ENCODE measurements at places on chromosomes 13 and 19.

GRCh38 chr13:31314961-31315360, 115.2 kb downstream of the B3GLCT start:
- DNase-seq: no peak

DNA sequence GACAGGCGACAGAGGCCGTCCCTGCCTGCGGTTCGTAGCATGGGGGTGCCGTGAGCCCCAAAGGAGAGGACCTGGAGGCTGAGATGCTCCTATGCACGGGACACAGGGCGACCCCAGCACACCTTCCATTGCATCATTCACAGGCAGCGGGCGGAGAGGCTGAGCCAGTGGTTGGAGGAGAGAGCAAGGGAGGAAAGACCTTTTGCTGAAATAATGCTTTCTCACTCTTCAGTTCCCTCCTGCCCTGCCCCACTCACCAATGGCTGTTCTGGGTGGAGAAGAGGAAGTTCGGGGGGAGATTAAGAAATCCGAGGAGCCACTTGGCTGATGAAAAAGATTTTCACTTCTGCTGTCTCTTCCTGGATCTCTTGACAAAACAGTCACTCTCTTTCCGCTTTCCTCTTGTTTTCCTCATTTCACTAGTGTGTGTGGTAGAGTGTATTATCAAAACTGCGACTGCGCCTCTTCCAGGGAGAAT, at the start of gene NLRP12:
Gene NLRP12, minus strand, starts transcription at position 181 of the 478 bp plus-strand sequence. Its CDS starts 140 bp downstream, at position 41.
- DNase-seq: no peak

GRCh38 chr19:51305479-51305878, 6.0 kb upstream of the IGLON5 start:
- no peak for DNase-seq

- no peak for DNase-seq
These were observed 821 bp downstream of the ZNF616 start for GRCh38 chr19:52138983-52139251.

DNA sequence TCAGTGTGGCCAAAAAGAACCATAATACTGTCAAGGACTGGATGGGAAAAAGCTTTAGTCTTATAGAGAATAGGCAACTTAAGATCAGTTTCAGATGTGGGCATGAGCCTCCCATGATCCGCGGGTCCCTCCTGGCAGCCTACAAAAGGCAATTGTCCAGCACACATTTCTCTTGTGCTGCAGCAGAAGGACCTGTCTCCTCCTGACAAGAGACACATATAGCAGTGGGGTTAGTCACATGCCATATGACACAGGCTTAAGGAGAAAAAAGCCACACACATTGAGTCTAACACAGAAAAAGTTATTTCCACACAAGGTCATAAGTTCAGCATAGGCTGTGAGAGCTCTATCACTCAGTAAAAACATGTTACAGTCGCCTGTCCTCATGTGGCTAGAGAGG, 1378.7 kb upstream of the PRR20A start:
- no peak for DNase-seq

DNA sequence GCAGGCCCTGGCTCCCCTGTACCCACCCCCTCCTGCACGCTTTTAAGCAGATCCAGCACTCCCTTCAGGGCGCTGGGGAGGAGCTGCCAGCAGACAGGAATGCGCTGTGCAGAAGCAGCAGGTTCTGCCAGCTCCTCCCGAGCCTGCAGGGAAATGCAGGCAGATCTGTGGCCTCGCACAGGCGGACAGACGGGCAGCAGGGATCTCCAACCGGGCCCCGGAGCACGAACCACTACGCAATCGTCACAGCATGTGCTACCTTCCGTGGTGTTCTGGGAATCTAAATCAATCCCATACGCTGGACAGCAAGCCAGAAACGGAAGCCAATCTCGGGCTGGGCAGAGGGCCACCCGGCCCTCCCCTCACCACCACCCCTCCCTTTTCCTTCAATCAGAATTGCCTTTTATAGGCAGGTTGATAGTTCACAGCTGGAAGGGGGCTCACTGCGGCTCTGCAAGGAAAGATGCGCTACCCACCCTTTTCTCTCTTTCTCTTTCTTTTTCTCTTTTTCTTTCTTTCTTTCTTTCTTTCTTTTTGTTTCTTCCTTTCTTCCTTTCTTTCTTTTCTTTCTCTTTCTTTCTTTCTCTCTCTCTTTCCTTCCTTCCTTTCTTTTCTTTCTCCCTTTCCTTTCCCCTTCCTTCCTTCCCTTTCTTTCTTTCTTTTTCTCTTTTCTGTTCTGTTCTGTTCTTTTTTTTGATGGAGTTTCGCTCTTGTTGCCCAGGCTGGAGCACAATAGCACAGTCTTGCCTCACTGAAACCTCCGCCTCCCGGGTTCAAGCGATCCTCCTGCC, 99.9 kb downstream of the GNG7 start:
- no peak for DNase-seq

GRCh38 chr19:35051796-35052195, 10.3 kb downstream of the HPN start:
- no peak for DNase-seq

- no peak for DNase-seq
These were observed 16.5 kb downstream of the LRRC4B start for GRCh38 chr19:50551715-50552187.

- DNase-seq: no peak
These were observed 249.8 kb downstream of the DCLK1 start for GRCh38 chr13:35881360-35881759.

GRCh38 chr13:110245416-110245899, 61.5 kb downstream of the COL4A1 start:
- no peak for DNase-seq

GRCh38 chr13:106493533-106494220, 41.8 kb downstream of the EFNB2 start:
- DNase-seq: no peak

- no peak for DNase-seq
These were observed 72.9 kb upstream of the NPAS1 start for GRCh38 chr19:46946611-46947238.

DNA sequence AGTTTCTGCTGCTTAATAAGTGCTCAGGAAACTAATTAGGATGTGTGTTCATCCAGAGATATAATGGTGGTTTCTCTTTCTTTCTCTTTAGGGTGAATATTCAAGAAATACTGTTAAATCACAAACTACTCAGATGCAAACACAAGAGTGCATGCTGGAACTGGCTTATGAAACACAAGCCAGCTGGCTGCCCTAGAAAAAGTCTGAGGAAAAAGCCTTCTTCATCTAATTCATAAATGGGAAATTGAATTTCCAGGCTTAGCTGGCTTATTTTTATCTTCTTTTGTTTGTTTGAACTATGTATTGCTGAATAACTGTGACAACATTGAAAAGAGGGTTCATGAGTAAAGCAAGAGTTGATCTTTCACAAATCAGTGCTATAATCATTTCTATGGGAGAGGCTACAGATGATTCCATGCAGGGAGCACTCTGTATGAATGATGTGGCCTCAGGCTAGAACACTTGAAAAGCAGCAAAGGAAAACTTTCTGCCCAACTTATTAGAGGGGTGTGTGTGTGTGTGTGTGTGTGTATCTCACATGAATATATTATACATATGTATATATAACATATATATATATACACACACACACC, 69.8 kb upstream of the SCEL start:
- no peak for DNase-seq

- DNase-seq: no peak
These were observed 521 bp upstream of the NUP58 start for GRCh38 chr13:25300861-25301346.

- no peak for DNase-seq
These were observed 6.1 kb downstream of the ZNF700 start for GRCh38 chr19:11931051-11931450.

GRCh38 chr19:8456064-8456463, 11.3 kb downstream of the HNRNPM start:
- no peak for DNase-seq

- DNase-seq: no peak
These were observed 38.9 kb upstream of the IPO5 start for GRCh38 chr13:97914540-97914939.

GRCh38 chr13:113820813-113821651, 42.8 kb downstream of the GAS6 start:
- DNase-seq: peak; percentile 60

- DNase-seq: no peak
These were observed 4.6 kb upstream of the ERFL start for GRCh38 chr19:41932720-41933332.

DNA sequence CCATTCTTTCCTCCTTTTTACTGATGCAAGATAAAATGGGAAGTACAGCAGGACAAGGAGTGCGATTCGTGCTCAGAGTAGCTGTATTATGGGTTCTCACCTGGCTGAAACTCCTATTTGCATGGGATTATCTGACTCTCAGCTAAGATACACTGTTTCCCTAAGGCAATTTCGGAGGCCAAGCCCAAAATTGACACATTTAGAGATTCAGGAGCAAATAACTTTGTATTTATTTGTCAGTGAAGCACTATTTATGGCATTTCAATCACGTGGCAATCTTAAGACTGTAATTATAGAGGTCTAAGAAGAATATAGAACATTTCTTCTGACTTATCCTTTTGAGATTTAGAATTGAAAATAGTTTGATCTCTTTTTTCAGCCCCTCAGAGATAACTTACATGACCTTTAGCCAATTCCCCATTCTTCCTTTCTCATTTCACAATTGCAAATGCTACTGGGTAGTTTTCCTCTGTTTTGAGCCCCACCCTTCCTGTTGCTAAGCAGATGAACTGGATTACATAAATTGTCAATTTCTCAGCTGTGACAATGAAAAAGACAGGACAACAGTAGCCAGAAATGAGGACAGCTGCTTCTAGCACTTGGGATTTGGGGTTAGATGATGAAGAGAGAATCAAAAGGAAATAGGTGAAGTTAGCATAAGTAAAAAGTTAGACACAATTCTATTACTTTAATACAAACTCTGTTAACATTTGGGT, 122.7 kb upstream of the FRY start:
- DNase-seq: no peak

GRCh38 chr13:48542138-48542537, 9.3 kb upstream of the RCBTB2 start:
- DNase-seq: no peak

- peak; percentile 55 for DNase-seq
These were observed 91.6 kb downstream of the GNG7 start for GRCh38 chr19:2610637-2611482.

DNA sequence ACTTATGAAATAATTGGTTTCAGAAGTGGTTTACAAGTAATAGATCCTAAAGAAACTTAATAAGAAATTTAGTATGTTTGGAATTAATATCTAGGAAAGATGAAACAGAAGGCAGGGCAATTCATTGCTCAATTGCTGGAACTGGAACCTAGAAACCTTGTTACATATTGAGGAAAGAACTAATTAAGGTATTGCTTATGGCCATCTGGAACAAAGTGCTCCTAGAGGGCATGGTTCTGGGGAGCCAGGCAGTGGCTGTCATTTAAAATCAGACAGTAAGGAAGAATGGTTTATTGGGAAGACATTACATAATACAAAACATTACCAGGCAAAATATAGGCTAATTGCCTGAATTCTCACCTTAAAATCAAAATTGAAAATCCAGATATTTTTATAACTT, 224.1 kb downstream of the SLITRK6 start:
- DNase-seq: no peak

All from epithelial cell of prostate (primary cell).